ENCODE measurements at places on chromosomes 1 and 21. TPM values are rescaled to one million over a fixed set of nuclear protein-coding genes. Genes with fewer than 3 reads are reported as not detected.

FCRL2 gene
- 1.3 TPM for total RNA-seq

PCSK9 gene
- total RNA-seq: 25.7 TPM

GRCh38 chr1:244653439-244654107, 647 bp downstream of the DESI2 start:
- H3K27ac ChIP-seq: peak overlapping the region; percentile 96
- peaks cover 55% of the 10 kb centered on the region for H3K4me1 ChIP-seq
- peak overlapping the region; percentile 80 for H3K4me3 ChIP-seq
- DNase-seq: no peak

DNA sequence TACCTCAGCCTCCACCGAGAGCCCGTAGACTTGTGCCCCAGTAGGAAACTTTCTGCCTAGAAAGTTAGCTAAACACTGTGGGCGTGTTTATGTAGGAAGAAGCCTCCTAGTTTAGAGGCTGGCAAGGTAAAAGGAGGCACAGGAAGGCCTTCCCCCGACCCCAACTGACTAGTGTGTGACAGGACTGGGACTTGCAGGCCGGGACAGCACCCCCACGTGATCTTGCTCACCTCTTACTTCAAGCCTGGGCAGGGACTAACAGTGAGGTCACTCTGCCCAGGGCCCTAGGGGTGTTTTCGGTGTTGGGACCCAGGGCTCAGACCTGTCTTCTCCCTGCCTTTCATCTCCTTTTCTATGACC, 392 bp upstream of the TAGLN2 start:
- no peaks in the 10 kb centered on the region for H3K27me3 ChIP-seq
- DNase-seq: peak; percentile 63
- H3K36me3 ChIP-seq: peaks cover 9% of the 10 kb centered on the region
- peak overlapping the region; percentile 100 for H3K27ac ChIP-seq

KCNJ6 gene
- total RNA-seq: 0.09 TPM

NCF2 gene
- 211 TPM for total RNA-seq

GRCh38 chr1:9278116-9278515, 14.6 kb upstream of the SPSB1 start:
- H3K27ac ChIP-seq: no peak overlapping the region
- H3K4me1 ChIP-seq: peaks cover 14% of the 10 kb centered on the region
- peaks cover 4% of the 10 kb centered on the region for H3K36me3 ChIP-seq
- DNase-seq: no peak
- no peak overlapping the region for H3K4me3 ChIP-seq

IGSF8 gene
- 35.9 TPM for total RNA-seq

RPAP2 gene
- total RNA-seq: 20.0 TPM
